ENCODE measurements at places on chromosomes 2 and 18.

DNA sequence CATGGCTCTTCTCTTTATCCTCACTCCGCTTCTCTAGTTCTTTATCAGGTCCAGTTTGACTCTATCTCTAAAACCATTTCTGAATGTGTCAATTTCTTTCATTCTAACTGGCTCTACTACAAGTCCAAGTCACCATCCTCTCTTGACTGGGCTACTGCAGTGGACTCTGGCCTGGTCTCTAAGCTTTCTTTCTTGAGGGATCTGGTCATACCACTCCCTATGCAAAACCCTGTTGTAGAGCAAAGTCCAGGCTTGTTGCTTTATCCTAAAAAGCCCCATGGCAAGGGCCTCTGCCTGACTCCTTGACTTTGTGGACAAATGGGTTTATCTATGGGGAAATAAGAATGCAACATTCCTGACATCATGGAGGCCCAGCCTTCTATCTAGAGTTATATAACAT lies 87.1 kb downstream of the BCL2L11 start:
- no peak for DNase-seq

GRCh38 chr2:174856447-174856846 lies 92.2 kb upstream of the CHRNA1 start:
- DNase-seq, result no peak

DNA sequence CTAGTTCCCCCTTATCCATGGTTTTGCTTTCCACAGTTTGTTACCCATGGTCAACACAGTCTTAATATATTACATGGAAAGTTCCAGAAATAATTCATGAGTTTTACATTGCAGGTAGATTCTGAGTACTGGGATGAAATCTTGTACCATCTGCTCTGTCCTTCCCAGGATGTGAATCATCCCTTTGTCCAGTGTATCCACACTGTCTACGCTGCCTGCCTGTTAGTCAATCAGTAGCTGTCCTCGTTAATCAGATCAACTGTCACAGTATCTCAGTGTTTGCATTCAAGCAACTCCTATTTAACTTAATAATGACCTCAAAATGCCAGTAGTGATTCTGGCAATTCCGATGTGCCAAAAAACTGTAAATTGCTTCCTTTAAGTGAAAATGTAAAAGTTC lies 76.3 kb downstream of the DYNC1I2 start:
- DNase-seq, result no peak

DNA sequence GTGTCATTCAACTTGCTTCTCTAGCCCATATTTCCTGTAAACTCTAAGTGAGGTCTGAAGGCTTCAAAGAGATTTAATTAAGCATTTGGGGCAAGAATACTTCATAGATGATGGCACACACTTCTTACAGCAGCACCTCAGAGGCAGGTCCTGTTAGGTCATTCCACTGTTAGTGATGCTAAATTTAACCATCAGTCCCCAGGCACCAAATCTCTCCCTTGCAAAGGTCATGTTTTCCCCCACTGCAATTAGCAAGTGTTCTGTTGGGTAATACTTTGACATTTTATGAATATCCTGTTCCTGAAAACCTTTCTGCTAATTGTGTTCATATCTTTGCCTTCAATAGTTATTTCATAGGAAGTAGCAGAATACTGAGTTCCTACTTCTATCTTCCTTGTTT lies 117.0 kb downstream of the STK39 start:
- no peak for DNase-seq

GRCh38 chr18:8046441-8046840 lies 479.3 kb downstream of the PTPRM start:
- DNase-seq, result no peak

GRCh38 chr18:9070212-9070611 lies 32.3 kb upstream of the NDUFV2 start:
- DNase-seq, result no peak

- DNase-seq, result no peak
Measured at GRCh38 chr18:49123431-49123830, 172.7 kb upstream of the SMAD7 start.

DNA sequence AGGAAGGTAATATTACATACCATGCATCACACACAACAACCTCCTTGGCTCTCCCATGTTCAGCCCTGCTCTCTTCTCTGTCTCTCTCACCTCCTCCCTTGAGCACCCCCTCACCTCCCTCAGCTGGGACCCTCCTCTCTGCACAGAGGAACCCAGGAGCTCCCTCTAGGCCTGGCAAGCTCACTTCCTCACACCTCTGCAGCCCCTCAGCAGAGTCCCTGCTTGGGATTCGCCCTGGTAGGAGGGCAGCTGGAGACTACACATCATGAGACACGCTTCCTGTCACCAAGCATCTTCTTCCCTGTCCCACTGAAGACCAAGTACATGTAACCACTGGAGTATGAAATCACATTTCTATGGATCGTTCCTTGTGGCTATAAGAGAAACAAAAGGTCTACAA lies 51.0 kb downstream of the ADD2 start:
- no peak for DNase-seq

DNA sequence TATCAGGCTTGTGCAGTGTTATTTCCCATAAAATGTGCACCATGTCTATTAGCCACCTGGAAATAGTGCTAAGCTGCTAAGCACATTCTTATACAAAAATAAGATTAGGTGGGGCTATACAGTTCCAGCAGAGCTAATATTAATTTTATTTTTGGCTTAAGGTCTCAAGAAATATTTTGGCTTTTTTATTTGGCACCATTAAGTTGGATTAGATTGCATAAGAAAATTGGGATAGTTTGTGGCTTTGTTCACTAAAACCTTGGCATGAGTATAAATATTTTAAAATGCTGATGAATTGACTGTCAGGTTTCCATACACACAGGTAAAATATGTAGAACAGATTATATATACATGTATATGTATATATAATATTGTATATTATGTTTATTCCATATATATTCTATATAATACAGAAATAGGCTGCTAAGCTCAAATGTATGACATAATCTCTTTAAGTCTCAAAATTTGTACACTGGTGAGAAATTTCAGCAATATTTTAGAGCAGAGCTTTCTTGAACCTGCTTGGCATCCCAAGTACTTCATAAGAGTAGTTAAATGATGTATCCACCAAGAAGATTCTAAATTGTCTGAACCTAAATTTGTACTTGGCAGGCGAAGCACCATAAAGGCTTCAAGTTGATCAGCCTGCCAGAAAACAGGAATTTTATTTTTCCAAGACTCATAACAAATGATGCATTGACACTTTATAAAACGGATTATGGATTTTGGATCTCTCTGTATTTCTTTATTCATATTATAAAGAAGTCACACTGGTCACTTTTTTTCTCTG lies 32.6 kb downstream of the CCDC102B start:
- DNase-seq, result no peak

- no peak for DNase-seq
Measured at GRCh38 chr2:168801961-168802858, at the start of gene NOSTRIN. Gene NOSTRIN (plus strand): TSS chr2:168802637. CDS start chr2:168802647, 10 bp downstream.

DNA sequence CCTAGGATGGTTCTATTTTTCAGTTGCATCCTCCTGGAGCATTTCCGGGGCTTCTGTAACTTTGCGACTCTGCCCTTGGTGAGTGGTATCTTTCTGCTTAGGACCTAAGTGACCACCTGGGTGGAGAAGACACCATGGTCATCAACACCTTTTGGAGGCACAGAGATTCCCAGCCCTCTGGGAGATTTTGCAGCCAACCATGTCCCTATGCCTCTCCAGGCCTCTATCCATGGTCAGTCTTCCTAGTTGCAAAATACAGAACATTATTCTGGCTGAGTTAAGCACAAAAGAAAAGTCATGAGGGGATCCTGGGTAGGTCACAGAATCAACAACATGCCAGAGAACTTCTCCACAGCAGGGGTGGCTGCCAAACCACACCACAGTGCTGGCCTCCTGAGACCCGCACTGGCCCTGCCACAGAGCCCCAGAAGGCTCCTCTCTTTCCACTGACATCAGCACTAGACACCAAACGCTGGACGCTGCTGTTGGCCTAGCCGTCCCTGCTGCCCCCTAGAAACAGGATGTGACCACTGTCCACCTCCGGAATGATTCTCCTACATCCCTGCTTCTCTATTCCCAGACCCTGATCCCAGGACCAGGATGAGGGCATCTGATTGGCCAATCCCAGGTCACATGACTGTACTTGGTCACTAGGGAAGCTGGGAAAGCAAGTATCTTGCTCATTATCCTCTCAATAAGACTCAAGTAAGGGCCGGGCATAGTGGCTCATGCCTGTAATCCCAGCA lies 47.7 kb downstream of the SMAD7 start:
- no peak for DNase-seq

GRCh38 chr2:224040753-224041152 lies 1.7 kb upstream of the SERPINE2 start:
- no peak for DNase-seq

DNA sequence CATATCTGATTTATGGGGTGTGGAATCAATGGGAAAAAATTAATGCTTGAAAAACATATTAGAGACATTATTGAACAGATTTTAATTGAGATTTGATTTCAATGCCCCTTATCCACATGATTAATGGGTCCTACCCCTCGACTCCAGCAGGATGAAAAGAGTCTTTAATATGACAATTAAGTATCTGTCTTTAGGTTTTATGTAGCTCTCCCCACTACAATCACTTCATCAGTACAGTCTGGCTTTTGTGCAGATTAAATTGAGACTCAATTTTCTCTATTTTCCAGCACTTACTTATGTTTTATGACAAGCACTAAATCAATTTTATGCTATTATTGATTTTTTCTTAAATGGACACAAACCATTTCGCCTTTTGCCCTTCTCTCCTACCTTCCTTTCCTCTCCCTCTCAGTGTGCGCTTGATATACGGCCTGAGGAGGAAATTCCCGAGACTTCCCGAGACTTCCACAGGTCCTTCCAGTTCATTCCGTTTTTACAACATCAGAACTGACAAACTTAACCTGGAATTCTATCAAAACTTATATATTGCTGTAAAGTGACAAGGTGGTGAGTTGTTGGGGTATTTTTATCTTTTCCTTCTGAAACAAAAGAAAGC lies 555.1 kb upstream of the SALL3 start:
- DNase-seq, result no peak

GRCh38 chr18:71919211-71919610 lies 624.9 kb downstream of the CBLN2 start:
- DNase-seq, result no peak

DNA sequence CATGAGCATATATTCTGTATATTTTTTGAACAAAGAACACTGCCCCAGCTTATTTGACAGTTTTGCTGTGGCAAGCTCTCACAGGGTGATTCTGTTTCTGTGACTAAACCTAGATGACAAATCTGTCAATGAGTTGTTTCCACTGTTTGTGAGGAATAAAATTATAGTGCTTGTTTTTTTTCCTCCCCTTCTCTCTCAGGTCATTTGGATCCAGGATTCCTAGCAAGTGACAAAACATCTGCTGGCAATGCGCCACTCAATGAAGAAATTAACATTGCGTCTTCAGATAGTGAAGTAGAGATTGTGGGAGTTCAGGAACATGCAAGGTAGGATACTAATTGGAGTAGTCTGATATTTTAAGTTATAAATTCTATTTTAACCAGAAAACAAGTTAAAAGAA lies 149.3 kb downstream of the HAUS1 start:
- no peak for DNase-seq

DNA sequence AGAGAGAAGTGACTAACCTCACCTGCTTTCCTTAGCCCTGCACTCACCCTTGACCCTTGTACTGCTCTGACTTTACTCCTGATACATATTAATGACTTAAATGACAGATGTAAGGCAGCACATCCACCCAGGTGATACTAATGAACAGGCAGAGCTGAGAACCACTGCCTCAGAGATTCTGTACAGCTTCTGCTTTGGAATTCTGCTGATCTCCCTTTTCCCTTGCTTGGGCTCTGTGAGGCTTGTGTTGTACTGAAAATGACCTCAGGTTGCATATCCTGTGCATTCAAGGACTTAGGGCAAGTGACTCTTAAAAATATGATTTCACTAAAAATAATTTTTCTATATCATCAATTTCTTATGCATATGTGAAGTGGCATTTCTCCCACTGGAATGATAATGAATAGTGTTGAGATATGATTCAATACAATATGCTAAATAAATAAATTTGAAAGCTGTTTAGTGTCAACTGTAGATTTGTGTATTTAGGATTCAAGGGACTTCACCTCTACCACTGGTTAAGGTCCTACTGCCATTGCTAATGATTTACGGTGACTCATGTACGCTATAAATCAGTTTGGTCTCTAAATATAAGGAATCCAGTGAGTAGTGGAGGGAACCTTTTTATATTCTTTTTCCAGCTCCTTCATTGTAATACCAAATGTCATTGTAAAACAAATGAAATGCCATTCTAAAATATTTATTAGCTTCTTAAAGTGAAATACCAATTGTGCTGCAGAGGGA lies 328.3 kb downstream of the SOCS6 start:
- no peak for DNase-seq

DNA sequence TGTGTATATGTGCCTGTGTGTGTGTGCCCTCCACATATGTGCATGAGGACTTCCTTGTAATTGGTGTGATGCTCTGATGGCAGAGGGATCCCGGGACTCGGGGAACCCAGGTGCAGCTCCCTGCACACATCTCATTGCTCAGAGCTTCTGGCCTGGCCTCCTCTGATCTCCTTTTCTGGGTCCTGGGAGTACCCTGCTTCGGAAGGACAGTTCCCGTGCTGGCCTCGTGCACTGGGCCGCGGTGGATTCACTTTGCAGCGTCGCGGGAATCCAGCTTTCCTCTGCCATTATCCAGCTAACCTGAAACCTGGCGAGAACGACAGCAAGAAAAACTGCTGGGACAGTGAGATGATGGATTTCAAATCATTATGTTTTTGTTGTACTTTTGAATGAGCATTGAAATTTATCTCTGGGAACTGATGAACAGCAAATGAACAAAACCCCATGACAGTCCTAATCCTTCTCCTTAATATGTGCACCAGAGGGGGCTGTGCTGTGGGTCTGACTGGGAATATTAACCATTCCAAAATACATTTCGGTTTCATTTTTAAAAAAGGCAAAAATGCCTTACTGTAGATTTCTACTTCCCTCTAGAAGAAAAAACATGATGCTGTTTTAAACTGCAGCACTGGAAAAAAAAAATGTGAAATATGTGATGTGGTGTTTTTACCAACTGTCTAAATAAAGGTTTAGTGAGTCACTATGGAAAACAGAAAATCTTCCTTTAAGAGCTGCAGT lies 78.2 kb downstream of the PTGR3 start:
- no peak for DNase-seq

Measured in NCI-H1694 treated with DMSO at 0.1 percent for 48 hours (cell line).